ENCODE measurements at places on chromosomes 7 and 10. TPM values are rescaled to one million over a fixed set of nuclear protein-coding genes. Genes with fewer than 3 reads are reported as not detected.

Gene PLCE1
- total RNA-seq, result 4.2 TPM

Gene ZNF518A
- 8.6 TPM for total RNA-seq

Gene OR6V1
- total RNA-seq, result not detected

Gene ASIC3
- not detected for total RNA-seq

Gene KIAA1217
- total RNA-seq, result 12.5 TPM

Gene LIPJ
- 0.09 TPM for total RNA-seq

Gene SPAM1
- not detected for total RNA-seq

Gene TUBB8
- not detected for total RNA-seq

Gene NPTX2
- total RNA-seq, result 2.5 TPM

Gene INSIG1
- total RNA-seq, result 313 TPM

Gene ARHGAP19
- total RNA-seq, result 9.8 TPM

Gene CCDC3
- total RNA-seq, result 3.9 TPM

Gene APBB1IP
- 5.9 TPM for total RNA-seq

Gene DPCD
- total RNA-seq, result 46.3 TPM

Gene PLAC9
- total RNA-seq, result 78.7 TPM

Gene ARMC3
- total RNA-seq, result 0.25 TPM

Gene CCAR1
- 166 TPM for total RNA-seq

Gene GBX1
- not detected for total RNA-seq

Gene DDIT4
- total RNA-seq, result 52.4 TPM

Gene PDE6C
- total RNA-seq, result not detected

Gene PNLIPRP1
- not detected for total RNA-seq

Gene RTKN2
- 11.9 TPM for total RNA-seq

Gene PVRIG
- not detected for total RNA-seq

Gene RPS24
- 3,613 TPM for total RNA-seq

Gene KIAA1549
- total RNA-seq, result 3.7 TPM

Gene SGMS1
- total RNA-seq, result 61.2 TPM

Gene GIMAP2
- total RNA-seq, result 0.98 TPM

Gene FAM180A
- 2.5 TPM for total RNA-seq

Gene ACTR3C
- total RNA-seq, result not detected

Gene PRSS58
- not detected for total RNA-seq

Gene CLCN1
- 0.16 TPM for total RNA-seq

Gene DENND11
- total RNA-seq, result 10.2 TPM
